ENCODE measurements at places on chromosomes 4 and X. TPM values are rescaled to one million over a fixed set of nuclear protein-coding genes. Genes with fewer than 3 reads are reported as not detected.
A peak's percentile ranks its signal among the peaks of the same experiment; 100 is the strongest.

The IL13RA2 gene
- not detected for total RNA-seq

The EVC2 gene
- total RNA-seq: not detected

The NDP gene
- total RNA-seq: not detected

The KIT gene
- 1.5 TPM for total RNA-seq

The DIPK2B gene
- total RNA-seq: not detected

The TAB3 gene
- 7.7 TPM for total RNA-seq

The NMU gene
- 0.54 TPM for total RNA-seq

The MTMR1 gene
- 36.1 TPM for total RNA-seq

The VCX3A gene
- not detected for total RNA-seq

The POF1B gene
- total RNA-seq: 0.08 TPM

DNA sequence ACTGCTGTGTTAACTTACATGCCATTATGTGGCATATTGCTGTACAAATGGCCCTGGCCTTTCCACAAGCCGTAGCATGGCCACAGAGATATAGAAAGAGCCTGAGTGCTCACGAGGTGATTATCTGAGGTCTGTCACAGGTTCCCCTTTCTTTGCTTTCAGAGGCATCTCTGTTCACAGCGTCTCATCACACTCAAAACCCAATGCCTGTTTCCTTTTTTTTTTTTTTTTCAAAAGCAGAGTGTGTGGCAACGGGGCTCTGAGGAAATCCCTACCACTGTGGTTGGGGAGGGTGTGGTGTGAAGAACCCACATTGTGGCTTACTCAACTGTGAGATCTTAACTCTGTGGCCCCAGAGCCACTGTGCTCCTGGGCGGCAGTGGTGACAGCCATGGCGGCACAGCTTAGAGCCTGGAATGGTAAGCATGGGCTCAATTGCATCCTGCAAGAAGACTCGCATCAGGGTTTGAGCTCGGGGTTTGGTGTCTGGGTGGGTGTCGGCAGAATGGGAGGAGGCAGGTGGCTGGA, 30.8 kb downstream of the RTL5 start:
- no peak for DNase-seq

- DNase-seq: no peak
Measured at GRCh38 chr4:18621186-18621585, 599.6 kb upstream of the LCORL start.

DNA sequence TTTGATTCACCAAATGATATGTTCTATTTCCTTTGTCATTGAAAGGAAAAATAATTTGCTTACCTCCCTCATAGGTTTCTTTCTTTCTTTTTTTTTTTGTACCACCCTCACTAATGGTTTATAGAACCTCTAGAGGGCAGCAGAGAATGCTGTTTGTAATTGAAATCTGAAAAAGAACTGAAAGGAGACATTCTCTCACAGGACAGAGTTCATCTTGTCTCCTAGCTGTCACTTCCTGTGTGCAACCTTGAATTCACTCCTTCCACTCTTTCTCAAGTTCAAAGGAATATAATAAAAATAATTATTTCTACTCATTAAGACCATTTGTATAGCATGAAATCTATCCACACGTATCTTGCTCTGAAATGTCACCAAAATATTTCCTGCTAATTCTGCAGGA, 51.0 kb downstream of the GUCY1B1 start:
- DNase-seq: peak; percentile 35

DNA sequence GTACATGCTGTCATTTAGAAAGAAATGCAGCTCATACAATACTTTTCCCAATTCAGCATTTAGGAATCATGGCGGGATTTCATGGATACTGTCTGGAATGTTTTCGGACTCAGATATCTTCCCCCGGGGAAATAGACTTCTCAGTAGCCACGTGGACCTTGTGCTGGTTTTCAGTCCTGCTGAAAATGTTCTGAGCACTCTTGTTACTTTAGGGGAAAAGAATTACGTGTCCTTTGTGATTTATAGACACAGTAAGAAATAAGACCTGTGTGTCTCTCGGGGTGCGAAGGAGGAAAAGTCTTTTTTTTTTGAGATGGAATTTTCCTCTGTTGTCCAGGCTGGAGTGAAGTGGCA, 3.8 kb downstream of the CD99 start:
- no peak for DNase-seq

GRCh38 chr4:145732895-145733880, 53.2 kb downstream of the C4orf51 start:
- DNase-seq: no peak

- DNase-seq: no peak
Measured at GRCh38 chr4:1772853-1773538, 20.1 kb upstream of the FGFR3 start.

DNA sequence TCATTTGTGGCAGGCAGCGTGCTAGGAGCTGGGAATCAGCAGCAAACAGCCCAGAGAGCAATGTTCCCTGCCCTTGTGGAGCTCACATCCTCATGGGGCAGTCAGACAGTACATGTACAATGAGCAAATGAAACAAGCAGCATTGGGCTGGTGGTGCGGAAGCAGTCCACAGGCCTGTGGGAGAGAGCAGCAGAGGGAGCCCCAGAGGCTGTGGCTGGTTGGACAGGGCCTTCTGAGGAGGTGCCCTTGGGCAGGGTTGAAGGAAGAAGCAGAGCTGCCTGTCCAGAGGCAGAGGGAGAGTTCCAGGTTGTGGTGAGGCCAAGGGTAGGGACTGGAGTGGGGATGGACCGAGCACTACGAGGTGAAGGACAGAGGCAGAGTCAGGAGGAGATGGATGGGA, 22.5 kb downstream of the MMGT1 start:
- no peak for DNase-seq

DNA sequence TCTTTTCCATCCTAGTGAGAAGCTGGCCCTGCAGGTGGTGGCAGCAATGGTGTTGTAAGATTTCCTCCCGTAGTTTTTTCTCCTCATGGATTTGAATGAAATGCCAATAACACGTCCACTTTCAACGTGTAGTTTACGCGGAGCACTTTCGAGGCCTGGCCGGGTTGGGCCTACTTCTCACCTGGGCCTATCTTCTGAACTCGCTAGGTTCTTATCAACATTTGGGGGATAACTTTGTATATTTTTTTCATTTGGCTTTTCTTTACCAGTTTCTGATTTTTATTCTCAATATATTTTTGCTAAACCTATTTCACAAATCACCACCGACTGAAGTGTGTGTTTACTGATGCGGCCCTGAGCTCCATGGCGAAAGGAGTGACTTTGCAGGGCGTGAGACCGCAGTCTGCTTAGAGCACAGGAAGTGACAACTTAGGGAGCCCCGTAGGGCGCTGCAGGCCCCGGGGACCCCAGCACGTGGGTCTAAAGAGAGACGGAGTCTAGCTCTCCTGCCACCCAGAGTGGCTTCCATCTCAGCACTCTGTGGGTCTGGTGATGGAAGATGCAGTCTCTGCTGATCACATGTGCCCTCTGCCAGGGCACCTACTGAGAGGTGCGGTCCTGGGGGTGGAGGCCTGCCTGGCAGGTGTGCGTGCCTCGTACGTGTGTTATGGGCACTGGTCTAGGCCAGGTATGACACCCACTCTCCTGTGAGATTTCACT, 29.1 kb downstream of the NELFA start:
- DNase-seq: no peak

DNA sequence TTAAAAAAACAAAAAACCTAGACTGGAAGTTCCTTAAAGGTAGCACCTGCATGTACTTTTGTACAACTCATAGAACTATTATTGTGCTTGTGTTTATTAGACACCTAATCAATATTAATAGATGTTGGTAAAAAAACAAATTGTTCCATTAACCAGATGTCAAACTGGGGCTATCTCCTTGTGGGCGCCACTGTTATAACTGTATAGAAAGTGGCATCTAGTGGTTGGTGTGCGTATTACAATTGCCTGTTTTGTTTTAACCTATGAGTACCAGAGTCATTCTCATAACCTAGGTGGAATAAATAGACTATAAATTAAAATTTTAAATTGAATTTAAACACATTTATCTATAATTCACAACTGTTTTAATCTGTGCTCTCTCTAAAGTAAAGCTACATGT, 97.4 kb downstream of the COL4A5 start:
- DNase-seq: peak; percentile 10

DNA sequence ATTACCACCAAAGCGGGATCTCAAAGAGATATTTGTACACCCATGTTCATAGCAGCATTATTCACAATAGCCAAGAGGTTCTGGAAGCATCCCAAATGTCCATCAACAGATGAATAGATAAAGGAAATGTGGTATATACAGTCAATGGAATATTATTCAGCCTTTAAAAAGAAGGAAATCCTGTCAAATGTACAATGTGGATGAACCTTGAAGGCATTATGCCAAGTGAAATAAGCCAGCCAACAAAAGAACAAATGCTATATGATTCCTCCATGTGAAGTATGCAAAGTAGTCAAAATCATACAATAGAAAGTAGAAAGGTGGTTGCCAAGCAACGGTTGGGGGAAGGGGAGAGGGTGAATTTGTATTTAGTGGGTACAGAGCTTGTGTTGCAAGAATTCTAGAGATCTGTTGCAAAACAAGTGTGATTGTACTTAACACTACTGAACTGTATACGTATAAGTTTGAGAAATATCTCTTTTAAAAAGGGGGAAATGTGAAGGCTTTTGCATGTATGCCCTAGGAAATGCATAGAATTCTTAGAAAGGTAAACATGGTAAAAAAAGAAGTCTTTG, 5.0 kb upstream of the ZRSR2 start:
- no peak for DNase-seq

- DNase-seq: no peak
Measured at GRCh38 chr4:118898221-118898620, 9.6 kb downstream of the SYNPO2 start.

GRCh38 chr4:87853108-87853507, 20.3 kb downstream of the MEPE start:
- DNase-seq: no peak

DNA sequence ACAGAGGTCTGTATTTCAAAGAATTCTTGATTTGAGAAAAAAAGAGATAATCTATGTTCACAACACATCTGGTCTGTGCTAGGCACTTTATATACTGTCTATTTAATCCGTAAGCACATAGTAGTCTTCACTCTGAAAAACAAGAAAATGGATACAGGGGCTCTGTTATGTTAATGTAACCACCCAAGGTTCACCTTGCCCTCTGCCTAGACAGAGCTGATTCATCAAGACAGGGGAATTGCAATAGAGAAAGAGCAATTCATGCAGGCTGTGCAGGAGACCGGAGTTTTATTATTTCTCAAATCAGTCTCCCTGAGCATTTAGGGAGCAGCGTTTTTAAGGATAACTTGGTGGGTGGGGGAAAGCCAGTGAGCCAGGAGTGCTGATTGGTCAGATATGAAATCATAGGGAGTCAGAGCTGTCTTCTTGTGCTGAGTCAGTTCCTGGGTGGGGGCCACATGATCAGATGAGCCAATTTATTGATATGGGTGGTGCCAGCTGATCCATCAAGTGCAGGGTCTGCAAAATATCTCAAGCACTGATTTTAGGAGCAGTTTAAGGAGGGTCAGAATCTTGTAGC, 92.9 kb upstream of the TNIP3 start:
- no peak for DNase-seq

GRCh38 chr4:111441687-111442086, 703.6 kb upstream of the FAM241A start:
- DNase-seq: no peak

- DNase-seq: no peak
Measured at GRCh38 chr4:55359397-55359916, 13.4 kb downstream of the SRD5A3 start.

DNA sequence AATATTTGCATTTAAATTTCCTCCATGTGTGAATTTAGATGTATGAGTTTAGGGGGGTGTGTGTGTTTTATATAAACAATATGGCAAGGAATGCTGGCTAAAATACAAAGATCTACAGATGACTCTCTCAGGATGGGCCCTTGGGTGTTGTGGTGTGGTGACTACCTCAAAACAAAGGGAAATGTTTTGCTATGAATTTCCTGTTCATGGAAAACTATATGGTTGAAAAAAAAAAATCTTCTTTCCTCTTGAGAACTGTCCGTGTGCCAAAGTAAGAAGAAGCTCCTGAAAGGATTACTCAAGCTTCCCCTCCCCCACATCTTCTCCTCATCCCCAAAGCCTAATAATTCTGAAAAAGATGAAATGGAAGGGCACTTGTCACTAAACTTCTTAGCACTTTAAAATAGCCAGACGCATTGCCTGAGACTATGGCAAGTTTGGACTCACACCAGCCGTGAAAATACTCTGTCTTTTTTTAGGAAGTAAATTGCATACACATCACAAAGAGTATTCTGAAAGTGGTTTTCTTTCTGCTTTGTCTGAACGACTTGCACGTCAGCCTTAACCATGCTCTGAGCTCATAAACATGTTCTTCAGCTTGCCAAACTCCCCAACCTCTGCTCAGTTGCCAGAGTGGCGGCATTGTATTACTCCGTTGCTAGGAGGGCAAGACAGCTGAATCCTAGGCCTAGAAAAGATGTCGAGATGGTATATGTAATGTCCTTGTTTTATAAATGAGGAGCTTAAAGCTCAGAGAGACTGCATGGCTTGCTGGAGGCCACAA, 250.4 kb upstream of the JADE1 start:
- DNase-seq: no peak

DNA sequence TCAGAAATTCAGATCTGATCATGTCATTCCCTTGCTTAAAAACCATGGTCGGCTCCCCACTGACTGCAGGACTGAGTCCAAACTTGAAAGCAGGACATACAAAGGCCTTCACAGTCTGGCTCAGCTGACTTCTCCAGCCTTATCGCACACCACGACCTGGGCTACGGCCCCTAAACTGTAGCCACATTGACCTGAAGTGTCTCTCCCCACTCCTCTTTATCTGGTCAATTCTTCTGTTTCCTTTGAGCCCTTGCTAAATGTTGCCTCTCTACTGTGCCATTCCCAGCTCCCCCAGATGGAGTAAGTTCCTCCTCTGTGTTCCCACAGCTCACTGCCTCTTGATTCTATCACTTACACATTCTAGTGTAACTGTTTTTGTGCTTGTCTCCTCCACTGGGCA, 60.5 kb upstream of the CITED1 start:
- no peak for DNase-seq

- no peak for DNase-seq
Measured at GRCh38 chr4:121829511-121829910, 5.8 kb upstream of the CCNA2 start.

DNA sequence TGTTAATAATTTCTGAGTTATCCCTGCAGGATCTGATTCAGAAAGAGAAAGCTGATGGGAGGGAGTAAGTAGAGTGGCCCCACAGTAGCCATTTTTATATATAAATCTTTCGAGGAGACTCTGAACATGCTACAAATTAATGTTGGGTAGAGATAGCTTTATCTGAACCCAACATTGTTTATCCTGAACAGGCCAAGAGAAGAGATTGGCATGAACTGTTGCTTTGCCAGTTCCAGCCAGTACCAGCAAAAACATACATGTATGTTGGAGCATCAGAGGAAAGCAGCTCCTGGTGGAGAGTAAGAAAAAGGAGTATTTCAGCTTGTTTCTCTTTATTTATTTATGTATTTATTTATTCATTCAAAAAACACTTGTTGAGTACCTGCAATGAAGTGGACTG, 1.6 kb downstream of the MAOA start:
- DNase-seq: no peak

DNA sequence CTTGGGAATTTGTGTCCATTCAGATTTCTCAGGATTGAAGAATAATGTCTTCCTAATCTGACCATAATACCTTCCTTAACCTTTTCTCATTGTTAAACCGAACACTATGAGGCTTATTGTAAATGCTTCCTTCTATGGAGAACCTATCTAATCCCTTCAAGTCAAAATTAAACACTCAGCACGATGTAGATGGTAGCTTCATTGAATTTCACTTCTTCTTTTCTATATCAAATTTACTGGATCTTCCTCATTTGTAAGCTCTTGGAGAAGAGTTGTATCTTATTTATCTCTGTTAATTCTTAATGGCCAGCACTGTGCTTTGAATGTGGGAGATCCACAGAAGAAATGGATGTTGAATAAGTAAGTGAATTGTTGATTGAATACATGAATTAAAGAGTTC, 109.0 kb upstream of the RAPGEF2 start:
- no peak for DNase-seq

GRCh38 chr4:112073181-112073580, 72.1 kb upstream of the FAM241A start:
- DNase-seq: no peak

All from Panc1 (cell line).